ENCODE measurements at places on chromosomes 3 and 15.

DNA sequence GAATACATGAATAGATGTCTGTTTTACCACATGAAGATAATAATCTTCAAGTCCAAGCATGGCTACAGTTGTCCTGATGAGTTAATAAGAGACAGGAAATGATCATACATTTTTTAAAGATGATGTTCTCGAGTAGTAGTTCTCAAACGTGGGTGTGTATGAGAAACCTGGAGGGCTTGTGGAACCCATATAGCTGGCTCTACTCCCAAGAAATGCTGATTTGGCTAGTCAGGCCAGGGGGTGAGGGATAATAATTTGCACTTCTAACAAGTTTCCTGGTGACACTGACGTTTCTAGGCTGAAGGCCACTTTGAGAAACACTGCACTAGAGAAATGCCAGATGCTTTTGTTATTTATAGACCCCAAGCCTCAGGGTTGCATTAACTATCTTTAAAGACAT, 37.0 kb downstream of the ROPN1B start:
- DNase-seq: no peak

DNA sequence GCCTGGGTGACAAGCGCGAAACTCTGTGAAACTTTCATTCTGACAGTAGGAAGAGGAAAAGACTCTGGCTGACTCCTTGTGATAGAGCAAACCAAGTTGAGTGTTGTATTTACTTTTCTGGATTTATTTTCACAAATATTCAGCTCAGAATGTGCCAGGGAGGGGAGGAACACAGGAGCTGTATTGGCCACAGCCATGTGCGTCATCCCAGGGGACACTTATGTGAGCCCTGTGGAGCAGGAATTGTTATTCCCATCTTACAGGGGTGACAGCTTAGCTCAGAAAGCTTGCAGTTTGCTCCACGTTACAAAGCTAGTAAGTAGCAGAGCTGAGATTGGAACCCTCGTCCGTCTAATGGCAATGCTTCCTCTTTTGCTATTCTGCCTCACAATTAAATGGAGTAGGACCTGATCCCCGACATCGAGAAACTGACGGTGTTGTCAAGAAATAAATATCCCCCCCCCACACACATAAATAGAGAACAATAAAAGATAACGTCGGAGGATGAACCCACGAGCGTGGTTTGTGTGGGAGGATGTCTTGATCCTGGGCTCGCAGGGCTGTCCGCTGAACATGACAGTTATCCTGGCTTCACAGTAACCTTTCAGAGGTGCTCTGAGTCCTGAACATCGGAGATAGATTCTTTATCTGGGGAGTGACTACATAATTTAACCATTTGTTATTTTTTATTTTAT, 151.6 kb upstream of the CTDSPL start:
- DNase-seq: no peak

DNA sequence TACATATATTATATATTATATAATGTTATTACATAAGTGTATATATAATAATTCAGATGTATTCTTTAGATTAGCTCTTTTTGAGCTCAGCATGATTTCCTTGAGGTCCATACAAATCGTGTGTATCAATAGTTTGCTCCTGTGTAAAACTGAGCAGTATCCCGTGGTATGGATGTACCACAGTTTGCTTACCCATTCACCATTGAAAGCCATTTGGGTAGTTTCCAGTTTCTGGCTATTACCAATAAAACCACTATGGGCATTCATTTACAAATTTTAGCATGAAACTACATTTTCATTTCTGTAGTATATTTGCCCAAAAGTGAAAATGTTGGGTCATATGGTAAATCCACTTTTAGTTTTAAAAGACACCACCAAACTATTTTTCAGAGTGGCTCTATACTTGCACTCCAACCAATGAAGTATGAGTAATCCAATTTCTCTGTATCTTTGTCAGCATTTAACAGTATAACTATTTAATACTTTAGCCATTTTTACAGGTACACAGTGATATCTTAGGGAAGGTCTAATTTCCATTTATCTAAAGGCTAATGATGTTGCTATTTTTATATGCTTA, 1361.4 kb upstream of the GBE1 start:
- DNase-seq: no peak

GRCh38 chr15:79172801-79173460, 82.4 kb upstream of the RASGRF1 start:
- no peak for DNase-seq

DNA sequence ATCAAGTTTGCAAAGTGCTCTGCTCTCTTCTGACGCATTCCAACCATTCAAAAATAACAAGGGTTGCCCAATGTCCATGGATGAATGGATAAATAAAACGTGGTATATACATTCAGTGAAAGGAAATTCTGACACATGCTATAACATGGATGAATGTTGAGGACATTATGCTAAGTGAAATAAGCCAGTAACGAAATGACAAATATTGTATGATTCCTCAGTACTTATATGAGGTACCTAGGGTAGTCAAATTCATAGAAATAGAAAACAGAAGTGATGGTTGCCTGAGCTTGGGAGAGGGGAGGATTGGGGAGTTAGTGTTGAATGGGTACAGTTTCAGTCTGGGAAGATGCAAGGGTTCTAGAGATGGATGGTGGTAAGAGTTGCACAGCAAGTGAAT, 33.9 kb downstream of the SH3BP5 start:
- no peak for DNase-seq

- DNase-seq: no peak
Observed at GRCh38 chr15:39014682-39015081, 450.1 kb upstream of the RASGRP1 start.

DNA sequence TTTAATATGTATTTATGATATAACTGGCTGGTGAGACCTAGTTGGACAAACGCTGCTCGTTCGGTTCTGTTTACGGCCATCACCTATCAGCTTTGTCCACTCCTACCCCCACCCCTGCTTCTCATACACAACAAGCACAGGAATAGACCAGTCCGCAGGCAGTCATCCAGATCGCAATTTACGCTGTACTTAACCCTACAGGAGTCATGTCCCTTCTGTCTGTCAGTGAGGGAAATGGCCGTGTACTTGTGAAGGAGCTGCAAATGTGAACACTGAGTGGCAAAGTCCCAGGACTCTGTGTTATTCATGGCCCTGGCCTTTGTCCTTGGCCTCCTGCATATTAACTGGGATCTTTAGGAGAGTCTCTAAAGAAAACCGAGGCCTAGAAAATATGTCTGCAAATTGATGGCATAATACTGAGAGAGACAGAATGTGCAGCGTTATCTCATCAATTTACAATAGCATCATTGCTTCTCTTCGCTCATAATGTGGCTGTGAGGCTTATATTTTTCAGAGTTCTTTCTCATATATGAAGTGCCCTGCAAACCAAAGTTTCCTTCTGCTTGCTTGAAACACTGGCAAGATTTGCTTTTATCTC, 7.2 kb upstream of the ABHD10 start:
- DNase-seq: no peak

Measured in stimulated activated CD4-positive, alpha-beta T cell treated with anti-CD3 and anti-CD28 coated beads, Interleukin-15, amount 100 ng/mL, for 1 hour (primary cell).